CD4-positive, alpha-beta T cell treated with Interleukin-21 for 1 hour (primary cell): ENCODE measurements at places on chromosomes 1 and 21.
A peak's percentile ranks its signal among the peaks of the same experiment; 100 is the strongest.

DNA sequence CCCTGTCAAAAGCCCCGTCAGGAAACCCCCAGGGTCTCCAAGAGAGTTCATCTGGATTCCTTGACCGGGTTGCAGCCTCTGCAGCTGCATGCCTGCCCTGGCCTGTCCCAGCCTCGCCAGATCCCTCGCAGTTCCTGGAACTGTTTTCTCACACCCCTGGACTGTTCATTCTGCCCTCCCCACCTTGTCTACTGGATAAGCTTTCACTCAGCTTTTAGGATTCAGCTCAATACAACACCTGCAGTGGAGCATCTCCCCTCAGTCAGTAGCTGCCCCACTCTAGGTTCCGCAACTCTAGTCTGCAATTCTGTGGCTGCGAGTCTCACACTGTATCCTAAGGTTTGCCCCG is 67.2 kb downstream of the FAM163A start:
- no peak for DNase-seq

- DNase-seq, result no peak
Measured at GRCh38 chr1:94863297-94863911, 43.2 kb downstream of the SLC44A3 start.

- DNase-seq, result no peak
Measured at GRCh38 chr1:115676498-115677181, 34.9 kb downstream of the VANGL1 start.

DNA sequence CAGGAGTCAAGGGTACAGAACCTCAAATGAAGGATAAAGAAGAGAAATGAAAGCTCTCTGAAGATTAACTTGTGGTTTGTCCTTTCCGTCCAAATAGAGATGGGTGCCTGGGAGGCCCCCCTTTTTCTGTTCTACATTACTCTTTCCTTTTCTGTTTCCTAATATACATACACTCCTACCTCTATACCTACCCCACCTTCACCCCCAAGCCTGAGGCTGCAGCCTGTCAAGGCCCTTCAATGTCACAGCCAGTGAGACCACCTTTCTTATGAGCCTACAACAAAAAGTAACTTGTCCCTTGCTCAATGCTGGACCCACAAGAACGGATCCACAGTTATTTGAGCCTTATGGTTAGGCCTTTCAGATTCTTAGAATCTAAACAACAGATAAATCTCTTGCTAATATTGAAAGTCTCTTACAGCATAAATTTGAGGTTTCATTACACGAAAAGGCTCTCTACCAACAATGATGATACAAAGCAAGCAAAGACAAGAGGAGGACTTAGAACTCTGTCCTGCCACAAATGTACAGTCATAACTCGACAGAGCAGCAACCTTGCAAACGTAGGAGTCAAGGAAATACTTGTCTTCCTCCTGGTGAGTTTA is 4.1 kb upstream of the TRAF3IP3 start:
- peak; percentile 40 for DNase-seq

- peak; percentile 87 for DNase-seq
Measured at GRCh38 chr21:42187976-42188653, 30.8 kb upstream of the ABCG1 start.

DNA sequence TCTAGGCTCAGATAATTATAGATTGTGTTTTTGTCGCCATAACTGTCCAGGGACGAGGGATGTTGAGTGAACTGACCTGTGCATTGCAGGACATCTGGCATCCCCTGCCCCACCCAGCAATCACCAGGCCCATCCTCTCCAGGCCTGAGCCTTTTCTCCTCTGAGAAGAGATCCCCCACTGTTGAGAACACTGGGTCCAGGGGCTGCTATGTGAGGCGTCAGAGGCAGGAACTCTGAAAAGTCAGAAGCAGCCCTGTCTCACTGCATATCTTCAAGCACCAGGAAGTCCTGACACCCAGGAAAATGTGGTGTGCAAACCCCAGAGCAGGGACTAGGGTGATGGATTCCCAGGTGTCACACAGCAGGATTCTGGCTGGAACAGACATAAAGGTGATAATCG is 17.1 kb upstream of the ACBD3 start:
- DNase-seq, result no peak
